ENCODE measurements at places on chromosomes 12 and 14.

DNA sequence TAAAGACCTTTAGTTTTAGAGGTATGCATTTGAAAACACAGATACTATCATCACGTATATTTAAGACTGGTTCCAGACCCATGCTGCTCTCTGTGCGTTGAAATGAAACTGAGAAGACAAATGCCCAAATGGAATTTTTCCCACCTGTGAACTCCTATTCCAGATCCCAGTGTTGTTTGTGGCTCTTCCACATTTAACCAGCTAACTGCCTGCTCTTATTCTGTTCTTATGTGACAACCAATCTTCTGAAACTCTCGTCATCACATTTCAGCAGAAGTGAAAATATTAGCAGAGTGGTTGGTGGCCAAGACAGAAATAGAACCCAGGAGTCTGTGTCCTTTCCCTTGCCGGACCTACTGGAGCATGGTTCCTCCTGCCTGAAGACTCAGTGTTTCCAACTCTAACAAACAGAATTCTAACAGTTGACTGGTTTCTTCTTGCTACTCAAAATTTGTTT is 460.2 kb downstream of the RAD51B start:
- no peak for DNase-seq

DNA sequence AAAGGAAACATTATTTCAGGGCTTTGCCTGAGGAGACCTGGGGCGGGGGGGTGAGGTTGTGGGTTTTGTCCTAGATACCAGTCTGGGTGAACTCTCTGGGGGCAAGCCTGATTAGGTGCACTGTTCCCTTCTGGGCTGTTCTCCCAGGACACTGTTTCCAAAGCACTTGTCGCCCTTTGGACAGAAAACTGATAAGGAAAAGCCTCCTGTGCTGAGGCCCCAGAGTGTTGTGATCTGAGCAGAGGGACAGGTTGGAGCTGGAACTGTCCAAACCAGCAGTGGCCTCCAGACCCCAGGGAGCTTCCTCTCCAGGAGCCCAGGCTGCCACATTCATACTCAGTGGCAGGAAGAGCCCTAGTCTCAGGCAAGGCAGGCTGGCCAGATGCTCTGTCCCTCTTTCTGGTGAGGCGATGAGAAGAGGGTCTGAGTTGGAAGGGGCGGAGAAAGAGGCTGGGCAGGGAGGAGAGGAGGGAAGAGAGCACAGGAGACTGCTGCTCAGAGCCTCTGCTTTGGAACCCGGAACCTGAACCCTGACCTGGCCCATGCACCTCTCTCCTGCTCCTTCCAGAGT is 1.9 kb downstream of the GALNT16 start:
- DNase-seq = no peak

DNA sequence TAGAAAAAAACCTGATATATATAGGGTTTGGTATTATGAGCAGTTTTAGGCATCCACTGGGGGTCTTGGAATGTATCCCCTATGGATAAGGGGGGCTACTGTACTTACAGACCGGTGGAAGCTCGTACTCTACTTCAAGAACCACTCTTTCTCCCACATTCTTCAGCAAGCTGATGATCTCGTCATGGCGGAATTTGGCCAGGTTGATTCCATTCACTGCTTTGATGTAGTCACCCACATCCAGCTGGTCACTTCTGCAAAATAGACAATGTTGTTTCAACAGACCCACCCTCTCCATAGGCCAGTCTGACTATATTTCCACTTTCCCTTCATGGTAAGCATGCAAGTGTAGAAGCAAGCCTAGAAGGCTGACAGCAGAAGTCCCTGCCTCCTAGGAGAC is 139.9 kb downstream of the GRIP1 start:
- no peak for DNase-seq

GRCh38 chr12:49416892-49417291 is 49.6 kb downstream of the SPATS2 start:
- DNase-seq = no peak

- no peak for DNase-seq
Observed at GRCh38 chr14:64928239-64929013, 14.1 kb downstream of the GPX2 start.

DNA sequence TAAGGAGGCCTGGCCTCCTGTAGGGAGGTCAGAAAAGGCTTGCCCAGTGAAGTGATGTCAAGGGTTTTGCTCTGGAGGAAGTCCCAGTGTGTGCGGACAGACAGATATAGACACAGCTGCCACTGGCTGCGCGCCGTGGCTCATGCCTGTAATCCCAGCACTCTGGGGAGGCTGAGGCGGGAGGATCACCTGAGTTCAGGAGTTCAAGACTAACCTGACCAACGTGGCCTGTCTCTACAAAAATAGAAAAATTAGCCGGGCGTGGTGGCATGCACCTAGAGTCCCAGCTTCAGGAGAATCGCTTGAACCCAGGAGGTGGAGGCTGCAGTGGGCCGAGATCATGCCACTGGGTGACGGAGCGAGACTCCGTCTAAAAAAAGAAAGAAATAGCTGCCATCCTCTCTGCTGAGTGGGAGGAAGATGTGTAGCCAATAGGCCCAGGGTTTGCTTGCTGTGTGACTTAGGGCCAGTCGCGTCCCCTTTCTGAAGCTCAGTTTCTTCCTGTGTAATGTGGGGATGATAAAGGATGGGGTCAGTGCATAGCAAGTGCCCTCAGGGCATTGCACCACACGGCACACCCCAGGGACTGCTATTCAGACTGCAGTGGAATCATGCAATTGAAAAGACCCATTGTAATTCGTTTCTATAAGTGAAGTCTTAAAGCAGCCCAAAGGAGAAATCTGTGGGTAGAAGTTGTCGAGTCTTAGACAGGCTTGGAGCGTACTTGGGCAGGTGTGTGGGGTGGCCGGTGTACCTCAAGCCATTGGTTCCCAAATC is 18.7 kb upstream of the MLEC start:
- DNase-seq = no peak

DNA sequence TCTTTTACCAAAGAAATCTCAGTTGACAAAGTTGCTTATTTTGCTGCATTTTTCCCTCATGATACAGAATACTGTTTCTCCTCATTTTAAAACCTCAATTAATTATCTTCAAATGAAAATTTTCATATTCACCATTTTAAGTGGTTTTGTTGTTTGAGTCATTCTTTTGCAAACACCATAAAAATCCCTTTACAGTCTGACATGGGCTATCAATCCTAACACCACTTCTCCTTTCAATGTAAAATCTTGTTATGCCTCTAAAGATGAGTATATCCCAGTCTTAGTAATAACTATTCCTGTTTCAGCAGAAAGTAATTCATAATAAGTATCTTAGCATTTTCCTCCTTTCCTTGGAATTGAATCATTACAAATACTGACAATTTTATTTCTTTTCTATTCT is 192.2 kb downstream of the SYT1 start:
- no peak for DNase-seq

- DNase-seq = no peak
Observed at GRCh38 chr12:82299319-82300025, 58.7 kb downstream of the CCDC59 start.

DNA sequence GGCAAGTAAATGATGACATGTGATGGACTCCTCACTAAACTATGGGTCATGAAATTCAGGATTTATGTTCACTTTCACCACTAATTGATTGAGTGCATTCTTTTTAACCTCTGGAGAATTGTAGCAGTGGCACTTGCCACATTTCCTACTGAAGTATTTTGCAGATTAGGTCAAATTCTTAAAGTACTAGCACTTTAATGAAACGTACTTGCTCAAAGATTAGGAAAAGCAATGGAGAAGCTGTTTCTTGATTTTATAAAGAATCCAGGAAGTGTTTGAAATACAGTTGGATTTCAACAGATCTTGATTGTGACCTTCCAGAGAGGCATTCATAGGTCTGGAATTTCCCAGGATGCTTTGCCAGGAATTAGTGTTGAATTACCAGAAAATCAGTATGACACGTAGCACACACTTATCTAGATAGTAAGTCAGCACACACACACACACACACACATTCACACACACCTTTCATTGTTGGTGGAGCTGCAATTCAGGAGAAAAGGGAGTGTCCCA is 162.6 kb downstream of the MYRFL start:
- no peak for DNase-seq

DNA sequence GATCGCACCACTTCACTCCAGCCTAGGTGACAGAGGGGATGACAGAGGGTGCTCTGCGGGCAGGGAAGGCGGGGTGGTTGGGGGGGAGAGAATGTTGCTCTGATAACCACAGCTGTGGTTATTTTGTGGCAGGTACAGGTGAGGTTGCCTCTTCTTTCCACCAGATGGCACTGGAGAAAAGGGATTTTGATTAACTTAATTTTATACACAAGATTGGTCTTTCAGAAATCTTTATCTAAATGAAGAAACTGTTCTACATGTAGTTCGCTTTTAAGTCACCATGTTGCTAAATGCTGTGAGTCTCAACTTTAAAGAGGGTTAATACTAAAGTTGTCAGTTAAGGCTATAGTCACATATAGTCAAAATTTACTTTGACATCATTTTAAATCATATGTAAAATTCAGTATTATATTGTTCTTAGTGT is 25.7 kb downstream of the FGF23 start:
- DNase-seq = no peak

- no peak for DNase-seq
Observed at GRCh38 chr12:45498645-45499044, 230.9 kb upstream of the ARID2 start.

- DNase-seq = peak; percentile 73
Observed at GRCh38 chr12:57127726-57128518, at the start of gene LRP1. Gene LRP1, plus strand, starts transcription at chr12:57128483. Its CDS starts 482 bp downstream, at chr12:57128965.

- DNase-seq = no peak
Observed at GRCh38 chr12:92535961-92536360, 166.8 kb upstream of the PLEKHG7 start.

GRCh38 chr12:66269142-66269541 is 33.2 kb upstream of the HELB start:
- DNase-seq = no peak

DNA sequence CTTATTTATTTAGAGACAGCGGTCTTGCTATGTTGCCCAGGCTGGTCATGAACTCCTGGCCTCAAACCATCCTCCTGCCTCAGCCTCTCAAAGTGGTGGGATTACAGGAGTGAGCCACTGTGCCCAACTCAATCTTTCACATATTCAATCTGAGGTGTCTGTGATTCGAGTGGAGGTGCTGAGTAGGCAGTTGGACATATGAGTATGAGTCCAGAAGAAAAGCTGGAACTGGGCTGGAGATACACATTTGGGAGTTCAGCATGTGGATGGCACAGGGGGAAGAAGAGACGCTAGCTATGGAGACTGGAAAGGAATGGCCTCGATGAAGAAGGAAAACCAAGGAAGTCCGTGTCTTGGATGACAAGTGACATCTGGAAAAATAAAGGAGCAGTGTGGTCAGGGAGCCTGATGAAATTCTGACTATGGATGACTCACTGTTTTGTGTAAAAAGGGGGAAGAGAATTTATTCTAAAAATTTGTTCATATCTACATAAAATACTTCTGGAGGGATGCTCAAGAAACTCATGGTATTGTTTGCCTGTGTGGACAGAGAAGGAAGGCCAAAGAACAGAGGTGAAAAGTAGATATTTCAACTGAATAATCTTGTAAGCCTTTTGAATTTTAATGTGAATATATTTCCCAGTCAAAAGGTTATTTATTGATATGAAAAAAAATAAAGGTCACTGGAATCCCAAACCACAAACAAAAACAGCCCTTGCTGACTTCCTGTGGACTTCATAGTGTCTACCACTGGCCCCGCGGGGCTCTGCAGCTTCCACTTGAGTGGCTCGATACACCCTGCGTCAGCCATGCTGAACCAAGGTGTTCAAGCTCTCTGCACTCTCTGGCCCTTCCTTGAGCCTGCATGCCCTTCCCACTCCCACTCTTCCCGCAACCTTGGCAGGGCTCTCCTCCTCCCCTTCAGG is 8.9 kb upstream of the LTA4H start:
- DNase-seq = no peak

DNA sequence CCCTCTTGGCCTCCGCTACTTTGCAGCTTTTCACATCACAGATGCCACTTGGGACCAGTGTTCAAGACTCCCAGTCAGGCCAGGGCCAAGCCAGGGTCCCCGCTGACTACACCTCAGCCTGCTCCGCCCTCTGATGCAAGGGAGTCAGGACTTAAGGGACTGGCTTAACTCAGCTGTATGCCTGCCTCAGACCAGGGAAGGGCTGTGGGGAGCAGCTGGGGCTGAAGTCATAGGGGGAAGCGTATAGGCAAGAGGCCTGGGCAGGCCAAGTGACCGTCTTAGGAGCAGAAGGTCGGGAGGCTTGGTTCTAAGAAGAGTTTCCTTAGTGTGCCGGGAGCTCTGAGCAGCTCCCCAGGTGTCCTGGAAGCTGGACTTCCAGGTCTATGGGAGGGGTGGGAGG is 21.9 kb downstream of the KDM2B start:
- no peak for DNase-seq

DNA sequence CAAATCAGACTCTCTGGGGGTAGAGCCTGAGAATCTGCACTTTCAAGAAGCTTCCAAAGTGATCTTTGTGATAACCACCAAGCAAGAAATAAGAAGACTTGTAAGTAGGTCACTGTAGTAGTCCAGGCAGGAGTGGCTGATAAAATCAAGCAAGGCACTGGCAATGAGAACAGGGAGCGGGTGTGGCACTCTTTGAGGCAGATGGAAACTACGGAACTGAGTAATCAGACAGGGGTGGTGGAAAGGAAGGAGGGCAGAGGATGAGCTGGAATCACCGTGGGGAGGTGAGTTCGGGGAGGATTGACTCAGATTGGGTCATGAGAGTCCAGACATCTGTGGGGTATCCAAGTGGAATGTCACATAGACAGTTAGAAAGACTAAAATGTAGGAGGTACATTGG is 44.4 kb upstream of the PLXNC1 start:
- no peak for DNase-seq

DNA sequence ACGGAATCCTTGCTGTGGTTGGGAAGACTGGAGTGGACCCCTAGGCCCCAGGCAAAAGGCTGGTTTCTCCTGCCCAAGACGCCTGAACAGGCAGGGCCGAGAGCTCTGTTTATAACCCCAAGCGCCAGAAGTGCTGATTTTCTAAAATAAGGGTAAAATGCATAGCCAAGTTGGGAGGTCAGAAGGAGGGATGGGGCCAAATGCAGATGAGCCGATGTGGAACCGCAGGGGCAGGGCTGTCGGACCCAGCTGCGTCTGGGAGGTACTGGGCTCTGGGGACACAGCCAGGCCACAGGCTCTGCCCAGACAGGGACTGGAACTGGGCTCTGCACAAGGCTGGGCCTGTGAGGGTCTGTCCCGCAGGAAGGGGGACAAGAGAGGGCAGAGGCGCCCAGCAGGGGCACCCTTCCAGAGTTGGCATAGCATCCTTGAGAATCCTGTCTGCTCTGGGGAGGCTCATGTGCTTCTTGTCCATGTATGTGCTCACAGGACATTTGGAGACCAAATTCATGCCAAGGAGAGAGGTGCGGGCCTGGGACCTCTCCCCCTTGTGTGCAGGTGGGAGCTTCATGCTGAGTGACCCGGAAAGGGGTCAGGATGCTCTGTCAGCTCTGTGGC is 49.1 kb downstream of the JAG2 start:
- no peak for DNase-seq

GRCh38 chr14:61549425-61549824 is 145.9 kb upstream of the HIF1A start:
- DNase-seq = no peak

- DNase-seq = no peak
Observed at GRCh38 chr12:92784797-92785562, 82.2 kb downstream of the PLEKHG7 start.
